T-helper 17 cell (primary cell): ENCODE measurements at places on chromosomes 1 and 21.

GRCh38 chr21:30839304-30839703 lies 9.7 kb upstream of the KRTAP7-1 start:
- DNase-seq: no peak

GRCh38 chr21:41031701-41032220 lies 136.2 kb upstream of the BACE2 start:
- no peak for DNase-seq

GRCh38 chr1:12433323-12434053 lies 184.5 kb downstream of the DHRS3 start:
- DNase-seq: no peak

GRCh38 chr21:15870819-15871218 lies 141.0 kb downstream of the USP25 start:
- DNase-seq: no peak

DNA sequence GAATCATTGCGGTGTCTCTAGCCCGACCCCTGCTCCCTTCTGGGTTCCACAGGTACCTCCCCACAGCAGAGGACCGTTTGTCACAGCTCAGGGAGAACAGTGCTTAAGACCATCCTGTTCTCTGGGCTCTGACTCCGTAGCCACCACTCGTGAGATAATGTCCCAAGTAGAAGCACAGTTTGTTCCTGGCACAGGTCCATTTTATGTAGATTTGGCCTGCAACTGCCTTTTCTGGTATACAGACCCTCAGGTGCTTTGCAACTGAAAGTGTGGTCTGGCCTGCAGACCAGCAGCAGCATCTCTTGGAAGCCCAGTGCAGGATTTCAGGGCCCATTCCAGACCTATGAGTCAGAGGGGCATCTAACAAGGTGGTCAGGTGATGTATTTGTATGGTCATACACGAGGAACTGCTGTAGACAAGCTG lies 28.4 kb upstream of the TMEM125 start:
- DNase-seq: no peak

DNA sequence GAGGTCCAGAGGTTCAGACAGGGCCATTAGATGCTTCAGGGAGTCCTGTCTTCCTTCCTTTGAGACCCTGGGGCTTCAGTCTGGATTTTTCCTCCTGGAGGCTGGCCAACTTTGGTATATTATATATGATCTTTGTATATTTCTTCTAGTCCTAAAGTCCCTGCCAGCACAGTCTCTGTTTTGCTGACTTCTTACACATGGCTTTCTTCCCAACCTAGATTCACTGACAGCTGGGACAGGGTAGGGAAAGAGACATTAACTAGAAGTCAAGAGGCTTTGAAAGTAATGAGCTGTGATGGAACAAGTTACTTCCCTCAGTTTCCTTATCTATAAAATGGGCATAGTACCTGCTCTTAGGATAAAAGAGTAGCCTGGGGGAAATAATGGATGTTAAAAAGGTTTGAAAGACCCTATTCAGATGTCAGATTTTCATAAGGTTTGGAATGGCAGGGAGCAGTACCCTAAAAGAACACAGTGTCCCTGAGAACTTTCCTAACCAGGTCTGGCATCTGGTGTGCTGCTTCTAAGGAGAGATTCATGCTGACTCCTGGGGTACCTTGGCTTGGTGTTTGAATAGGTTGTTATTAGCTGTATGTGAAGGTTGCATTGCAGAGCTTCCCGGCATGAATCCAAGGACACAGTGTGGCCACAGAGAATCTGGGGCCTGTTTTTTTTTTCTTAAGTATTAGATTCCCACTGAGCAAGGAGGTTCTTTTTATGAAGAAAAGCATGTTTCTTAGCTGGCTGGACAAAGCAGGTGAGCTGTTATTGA lies 47.6 kb downstream of the RASSF5 start:
- no peak for DNase-seq

GRCh38 chr21:25513810-25514209 lies 93.5 kb downstream of the MRPL39 start:
- no peak for DNase-seq

GRCh38 chr1:150576794-150577556 lies 2.4 kb downstream of the MCL1 start:
- no peak for DNase-seq

GRCh38 chr1:236342403-236343245 lies 51.5 kb upstream of the EDARADD start:
- no peak for DNase-seq

- DNase-seq: no peak
These were observed 754 bp upstream of the PDPN start for GRCh38 chr1:13582713-13583443.

DNA sequence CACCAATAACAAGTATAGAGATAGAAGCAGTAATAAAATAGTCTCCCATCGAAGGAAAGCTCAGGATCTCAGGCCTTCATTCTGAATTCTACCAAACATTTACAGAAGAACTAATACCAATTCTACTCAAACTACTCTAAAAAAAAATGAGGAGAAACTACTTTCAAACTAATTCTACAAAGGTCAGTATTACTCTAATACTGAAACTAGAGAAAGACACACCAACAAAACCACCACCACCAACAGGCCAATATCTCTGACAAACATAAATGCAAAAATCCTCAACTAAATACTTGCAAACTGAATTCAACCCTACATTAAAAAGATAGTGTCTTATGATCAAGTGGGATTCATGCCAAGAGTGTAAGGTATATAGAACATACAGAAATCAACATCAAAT lies 1078.4 kb downstream of the KCNT2 start:
- no peak for DNase-seq

- DNase-seq: no peak
These were observed 131.8 kb upstream of the SGIP1 start for GRCh38 chr1:66402194-66402593.

DNA sequence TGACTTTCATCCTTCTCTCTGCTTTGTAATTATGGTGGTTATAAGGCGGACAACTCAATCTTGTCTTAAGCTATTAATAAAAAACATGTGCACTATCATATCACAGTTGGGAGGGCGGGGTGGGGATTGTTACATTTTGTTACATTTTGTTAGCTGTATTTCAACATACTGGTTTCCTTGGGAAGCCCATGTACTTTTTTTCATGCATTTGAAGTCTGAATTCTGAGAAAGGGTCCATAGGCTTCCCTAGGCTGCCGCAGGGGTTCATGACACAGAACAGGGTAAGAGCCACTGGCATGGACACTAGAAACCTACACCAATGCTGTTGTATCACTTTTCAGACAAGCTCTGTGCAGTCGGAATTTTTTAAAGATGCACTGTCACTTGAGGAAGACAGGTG lies 178.8 kb downstream of the ETS2 start:
- DNase-seq: no peak

- no peak for DNase-seq
These were observed 314.8 kb upstream of the C1orf174 start for GRCh38 chr1:4214826-4215225.

DNA sequence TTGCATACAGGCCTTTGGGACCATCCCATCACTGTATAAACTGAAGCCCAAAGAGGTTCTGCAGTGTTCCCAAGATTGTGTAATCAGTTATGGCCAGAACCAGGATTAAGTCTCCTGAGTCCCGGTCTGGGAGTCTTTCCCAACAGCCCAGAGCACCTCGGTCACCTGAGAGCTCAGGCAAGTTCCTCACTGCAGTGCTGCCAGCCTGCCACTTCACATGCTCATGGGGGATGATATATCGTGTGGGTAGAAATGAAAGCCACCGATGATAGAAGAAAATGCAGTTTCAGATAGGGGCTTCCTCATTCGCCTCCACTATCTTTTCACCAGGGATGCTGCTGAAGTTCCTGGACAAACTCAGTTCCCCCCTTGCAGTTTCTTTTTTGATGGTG lies 30.4 kb downstream of the FHAD1 start:
- DNase-seq: no peak

DNA sequence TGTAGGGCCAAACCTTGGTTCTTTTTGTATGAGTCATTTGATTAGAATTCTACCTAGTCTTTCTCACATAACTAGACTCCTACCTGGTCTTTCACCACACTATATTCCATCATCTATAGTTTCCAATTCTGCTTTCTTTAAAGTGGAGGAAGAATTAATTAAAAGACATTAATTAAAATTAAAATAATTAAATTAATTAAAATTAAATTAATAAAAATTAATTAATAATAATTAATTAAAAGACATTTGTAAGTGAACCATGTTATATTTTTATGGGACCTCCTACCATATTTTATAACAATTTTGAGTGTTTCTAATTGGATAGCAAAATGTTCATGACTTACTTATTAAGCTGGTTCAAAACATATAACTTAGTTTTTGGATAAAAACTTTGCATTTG lies 77.4 kb downstream of the CCDC18 start:
- no peak for DNase-seq

GRCh38 chr1:155608888-155609225 lies 1.2 kb upstream of the MSTO1 start:
- DNase-seq: no peak

GRCh38 chr1:157335056-157335455 lies 196.9 kb upstream of the ETV3 start:
- no peak for DNase-seq

GRCh38 chr1:41883507-41883906 lies 35.2 kb downstream of the HIVEP3 start:
- no peak for DNase-seq

GRCh38 chr21:35578347-35578782 lies 482.0 kb downstream of the SETD4 start:
- DNase-seq: no peak

DNA sequence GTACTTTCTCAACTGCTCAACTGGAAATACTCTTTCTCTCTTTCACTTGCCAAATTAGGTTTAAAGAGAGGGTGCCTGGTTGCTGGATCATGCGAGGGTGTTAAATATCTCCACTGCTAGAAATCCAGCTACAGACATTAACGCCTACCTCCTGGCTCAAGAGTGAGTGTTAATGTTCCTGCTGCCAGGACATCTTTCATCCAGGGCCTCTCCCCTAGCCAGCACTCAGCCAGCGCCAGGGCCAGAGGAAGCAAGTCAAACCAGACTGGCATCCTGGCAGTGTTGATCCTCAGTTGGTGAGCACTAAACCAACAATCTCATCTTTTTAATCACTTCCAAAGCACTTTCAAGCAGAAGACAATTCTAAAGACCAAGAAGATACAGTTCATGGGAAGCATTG lies 92.9 kb upstream of the BARHL2 start:
- no peak for DNase-seq

DNA sequence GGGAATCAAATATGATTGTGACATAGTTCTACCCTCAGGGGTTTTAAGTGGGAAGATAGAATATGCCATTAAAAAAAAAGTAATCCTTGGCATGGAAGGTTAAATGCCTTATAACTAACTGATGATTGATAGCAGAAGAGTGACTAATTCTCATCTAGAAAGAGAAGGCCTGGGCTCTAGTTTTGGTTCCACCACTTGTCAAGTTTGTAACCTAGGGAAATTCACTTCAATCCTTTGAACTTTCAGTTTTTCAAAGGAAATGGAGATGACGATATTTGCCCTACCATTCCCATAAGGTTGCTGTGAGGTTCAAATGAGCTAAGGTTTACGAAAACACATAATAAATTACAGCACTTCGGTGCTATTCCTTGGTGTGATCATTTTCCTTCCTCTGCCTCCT lies 88.5 kb downstream of the GPR88 start:
- no peak for DNase-seq

- no peak for DNase-seq
These were observed 7.2 kb upstream of the CFHR5 start for GRCh38 chr1:196970182-196970581.

DNA sequence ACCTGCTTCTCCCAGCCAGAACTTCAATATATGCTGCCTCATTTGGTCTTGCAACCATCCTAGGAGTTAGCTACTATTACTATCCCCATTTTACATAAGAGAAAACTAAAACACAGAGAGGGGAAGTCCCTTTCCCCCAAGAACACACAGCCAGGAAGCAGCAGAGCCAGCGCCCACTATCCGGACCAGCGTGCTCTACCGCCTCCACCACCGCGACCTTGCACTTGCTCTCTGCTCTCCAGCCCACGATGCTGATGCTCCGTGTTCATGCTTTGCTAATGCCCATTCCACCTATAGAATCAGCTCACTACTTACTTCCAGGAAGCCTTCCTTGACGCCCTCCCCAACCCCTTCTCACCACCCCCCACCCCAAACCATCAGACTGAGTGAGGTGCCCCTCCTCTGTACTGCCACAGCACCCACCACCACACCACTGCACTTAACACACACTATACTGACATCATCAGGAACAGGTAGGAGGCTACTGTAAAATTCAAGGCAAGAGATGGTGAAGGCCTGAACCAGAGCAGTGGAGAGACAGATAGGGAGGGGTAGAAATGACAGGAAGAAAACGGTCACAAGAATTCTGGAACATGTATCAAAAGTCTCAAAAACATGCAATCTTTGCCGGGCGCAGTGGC lies 9.4 kb downstream of the TMEM53 start:
- no peak for DNase-seq

DNA sequence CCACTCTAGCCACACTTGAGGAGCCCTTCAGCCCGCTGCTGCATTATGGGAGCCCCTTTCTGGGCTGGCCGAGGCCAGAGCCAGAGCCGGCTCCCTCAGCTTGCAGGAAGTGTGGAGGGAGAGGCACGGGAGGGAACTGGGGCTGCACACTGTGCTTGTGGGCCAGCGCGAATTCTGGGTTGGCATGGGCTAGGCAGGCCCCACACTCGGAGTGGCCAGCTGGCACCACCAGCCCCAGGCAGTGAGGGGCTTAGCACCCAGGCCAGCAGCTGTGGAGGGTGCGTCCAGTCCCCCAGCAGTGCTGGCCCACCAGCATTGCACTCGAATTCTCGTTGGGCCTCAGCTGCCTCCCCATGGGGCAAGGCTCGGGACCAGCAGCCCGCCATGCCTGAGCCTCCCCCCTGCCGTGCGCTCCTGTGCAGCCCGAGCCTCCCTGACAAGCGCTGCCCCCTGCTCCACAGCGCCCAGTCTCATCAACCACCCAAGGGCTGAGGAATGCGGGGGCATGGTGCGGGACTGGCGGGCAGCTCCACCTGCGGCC lies 785.9 kb upstream of the TPTE start:
- DNase-seq: no peak

DNA sequence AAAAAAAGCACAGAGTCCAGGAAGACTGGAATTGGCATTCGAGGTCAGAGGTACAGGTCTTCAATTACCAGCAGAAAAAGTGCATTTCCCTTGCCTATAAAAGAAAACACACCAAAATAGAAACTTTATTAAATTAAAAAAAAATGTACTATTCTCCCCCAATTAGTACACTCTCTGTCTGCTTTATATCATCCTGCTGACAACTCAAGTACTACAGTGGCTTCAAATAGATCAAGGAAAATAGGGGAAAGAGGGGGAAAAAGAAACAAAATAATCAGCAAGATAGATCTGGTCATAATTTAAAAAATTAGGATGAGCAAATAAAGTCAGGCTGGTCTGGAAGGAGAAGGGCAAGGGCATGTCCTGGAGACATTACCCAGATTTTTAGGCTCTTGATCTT lies 315.1 kb downstream of the PAPPA2 start:
- no peak for DNase-seq

DNA sequence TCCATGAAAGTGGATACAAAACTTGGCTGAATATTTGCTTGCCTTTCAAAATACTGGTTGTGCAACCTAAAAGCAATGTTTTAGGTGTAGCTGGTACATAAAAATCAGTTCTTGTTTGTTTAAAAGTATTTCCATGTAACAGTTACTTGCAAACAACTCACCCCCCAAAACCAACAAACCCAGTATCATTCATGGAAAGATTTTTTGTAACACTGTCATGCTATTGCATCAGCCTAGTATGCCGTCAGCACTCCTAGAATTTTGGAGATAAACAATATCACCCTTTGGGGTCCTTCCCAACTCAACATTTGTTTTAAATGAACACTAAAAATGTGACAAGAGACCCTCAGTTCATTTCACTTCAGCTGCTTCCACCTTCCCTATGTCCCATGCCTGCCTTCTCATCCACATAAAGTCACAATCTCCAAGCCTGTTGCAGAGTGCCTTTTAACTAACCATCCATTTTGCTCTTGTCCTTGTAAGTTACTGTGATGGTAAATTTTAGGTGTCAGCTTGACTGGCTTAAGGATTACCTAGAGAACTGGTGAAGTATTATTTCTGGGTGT lies 425.3 kb downstream of the DUSP10 start:
- DNase-seq: no peak
